ENCODE measurements at places on chromosomes 12 and 14.

- DNase-seq = no peak
Observed at GRCh38 chr12:95066091-95066855, 7.1 kb downstream of the NR2C1 start.

DNA sequence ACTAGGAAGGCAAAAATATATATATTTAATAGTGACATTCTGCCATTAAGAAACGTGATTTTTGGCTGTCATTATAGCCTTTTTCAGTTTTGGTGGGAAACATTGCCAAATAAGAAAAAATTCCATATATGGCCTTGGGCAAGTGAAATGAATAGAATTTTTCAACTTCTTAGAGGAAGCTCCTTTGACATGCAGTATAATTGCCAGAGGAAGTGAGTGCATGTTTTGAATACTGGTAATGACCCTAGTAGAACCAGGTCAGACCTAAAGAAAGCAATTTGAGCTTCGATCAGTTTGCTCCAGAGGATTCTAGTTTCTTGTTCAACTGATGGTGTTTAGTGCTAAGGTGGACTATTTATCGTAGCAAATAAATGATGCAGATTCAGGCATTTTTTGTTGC lies 26.2 kb upstream of the TRIM9 start:
- DNase-seq = no peak

GRCh38 chr12:113634474-113634873 lies 162.8 kb upstream of the LHX5 start:
- DNase-seq = no peak

DNA sequence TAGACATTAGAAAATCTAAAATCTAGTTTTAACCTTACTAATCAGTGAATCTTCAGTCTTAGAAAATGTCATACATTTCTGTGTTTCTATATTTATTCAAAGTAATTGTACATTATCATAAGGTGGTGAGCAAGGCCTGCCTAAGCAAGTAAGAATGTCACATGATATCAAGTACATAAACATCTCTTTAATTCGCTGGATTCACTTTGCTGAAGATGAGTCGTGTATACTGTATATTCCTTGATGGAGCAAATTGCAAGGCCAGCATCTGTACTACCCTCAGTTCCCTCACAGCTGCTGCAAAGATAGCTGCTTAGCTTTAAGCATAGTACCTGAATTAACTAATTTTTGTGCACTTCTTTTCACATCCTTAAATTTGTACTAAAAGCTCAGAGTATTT lies 8.5 kb upstream of the AK7 start:
- no peak for DNase-seq
